ENCODE measurements at places on chromosomes 2 and 18. TPM values are rescaled to one million over a fixed set of nuclear protein-coding genes. Genes with fewer than 3 reads are reported as not detected.

The C2orf72 gene
- 7.6 TPM for total RNA-seq

The GCG gene
- not detected for total RNA-seq

The HES6 gene
- 0.77 TPM for total RNA-seq

The MITD1 gene
- 15.7 TPM for total RNA-seq

The SLC16A14 gene
- total RNA-seq, result 0.09 TPM

The IL1R1 gene
- total RNA-seq, result 49.8 TPM

The MROH2A gene
- total RNA-seq, result not detected

The PAIP2B gene
- 2.0 TPM for total RNA-seq

The DHRS9 gene
- not detected for total RNA-seq

The CAPG gene
- total RNA-seq, result 30.9 TPM

The MATN3 gene
- 0.52 TPM for total RNA-seq

The SLC39A10 gene
- total RNA-seq, result 26.5 TPM

The MRPL30 gene
- 39.0 TPM for total RNA-seq

The NOL4 gene
- total RNA-seq, result not detected

The IFIH1 gene
- 4.3 TPM for total RNA-seq

The RASGRP3 gene
- total RNA-seq, result 234 TPM

The HRH4 gene
- total RNA-seq, result not detected

The XDH gene
- not detected for total RNA-seq

The CCBE1 gene
- 0.09 TPM for total RNA-seq

All from dermis lymphatic vessel endothelial cell (primary cell).